Mucosa of descending colon (tissue), 3 donors: ENCODE measurements at places on chromosomes 11 and 22. TPM values are rescaled to one million over a fixed set of nuclear protein-coding genes. Genes with fewer than 3 reads are reported as not detected.

Gene UBQLNL
- total RNA-seq, result 0.34 TPM

Gene C11orf87
- total RNA-seq, result not detected

Gene RHOG
- total RNA-seq, result 62.7 TPM

GRCh38 chr11:110837603-110838002, 125.4 kb upstream of the ARHGAP20 start:
- no peak for DNase-seq

DNA sequence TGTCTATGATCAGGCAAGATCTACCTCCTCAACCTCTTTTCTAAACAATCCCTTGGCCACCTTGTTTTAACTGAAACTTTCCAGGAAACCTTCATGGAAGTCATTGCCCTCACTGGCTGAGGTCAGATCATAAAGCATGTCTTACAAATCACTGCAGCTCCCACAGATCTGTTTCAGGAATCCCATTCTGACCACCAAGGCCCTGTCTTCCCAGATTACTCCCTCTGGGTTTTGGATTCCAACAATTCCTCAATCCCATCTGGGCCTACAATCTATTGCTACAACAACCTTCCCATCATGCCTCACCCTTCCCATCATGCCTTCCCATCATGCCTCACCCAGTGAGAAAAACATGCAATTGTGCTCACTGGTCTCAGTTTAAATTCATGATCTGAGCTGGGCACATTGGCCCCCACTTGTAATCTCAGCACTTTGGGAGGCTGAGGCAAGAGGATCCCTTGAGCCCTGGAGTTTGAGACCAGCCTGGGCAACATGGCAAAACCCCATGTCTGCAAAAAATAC, 15.9 kb downstream of the ADAMTS15 start:
- DNase-seq, result no peak

DNA sequence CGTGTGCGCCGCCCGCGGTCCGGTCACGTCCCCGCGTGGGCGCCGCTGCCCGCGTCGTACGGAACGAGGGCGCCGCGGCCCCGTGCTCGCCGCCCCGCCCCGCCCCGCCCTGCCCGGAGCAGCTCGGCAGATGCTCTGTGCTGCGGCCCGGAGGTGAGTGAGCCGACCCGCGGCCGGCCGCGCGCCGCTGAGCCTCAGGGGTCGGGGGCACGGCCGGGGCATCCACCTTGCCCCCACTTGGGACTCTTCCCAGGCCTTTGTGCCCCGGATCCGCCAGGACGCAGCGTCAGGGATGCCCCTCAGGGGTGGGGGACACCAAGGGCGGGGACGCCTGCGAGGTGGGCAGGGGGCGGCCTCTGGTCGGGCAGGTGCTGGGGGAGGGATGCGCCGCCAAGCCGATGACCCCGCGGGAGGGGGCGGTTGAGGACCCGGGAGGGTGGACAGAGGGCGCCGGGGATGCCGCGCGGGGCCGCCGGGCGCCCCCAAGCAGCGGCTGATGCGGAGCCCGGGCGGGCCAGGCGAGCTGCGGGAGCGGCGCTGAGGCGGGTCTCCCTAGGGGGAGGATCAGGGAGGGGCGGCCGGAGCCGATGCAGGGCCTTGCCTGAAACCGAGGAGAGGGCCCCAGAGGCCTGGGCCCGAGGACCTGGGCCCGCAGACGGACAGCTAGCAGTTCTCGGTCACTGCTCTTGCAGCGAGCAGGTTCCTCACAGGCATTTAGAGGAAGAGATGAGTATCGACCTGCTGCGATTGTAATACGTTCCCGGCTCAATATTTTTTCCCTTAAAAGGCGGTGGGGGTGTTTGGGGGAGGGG, at the start of gene GNAZ:
Gene GNAZ (plus strand): TSS at position 102 of the 812 bp plus-strand sequence. CDS start 25,177 bp downstream, outside the sequence.
- peak; percentile 23 for DNase-seq

GRCh38 chr22:20750461-20751184, 23.3 kb upstream of the SERPIND1 start:
- no peak for DNase-seq

DNA sequence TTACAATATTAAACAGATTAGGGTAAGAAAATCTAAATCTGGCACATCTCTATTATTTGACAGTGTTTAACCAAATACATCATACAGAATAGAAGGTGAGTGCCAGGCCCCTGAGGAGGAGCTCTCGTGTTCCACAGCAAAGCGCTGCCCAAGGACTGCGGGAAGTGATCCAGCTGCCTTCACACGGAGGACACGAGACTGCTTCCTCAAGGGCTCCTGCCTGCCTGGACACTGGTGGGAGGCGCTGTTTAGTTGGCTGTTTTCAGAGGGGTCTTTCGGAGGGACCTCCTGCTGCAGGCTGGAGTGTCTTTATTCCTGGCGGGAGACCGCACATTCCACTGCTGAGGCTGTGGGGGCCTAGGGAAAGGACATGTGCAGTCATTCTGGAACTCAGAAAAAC, 71.1 kb downstream of the NCAPD3 start:
- DNase-seq, result no peak

DNA sequence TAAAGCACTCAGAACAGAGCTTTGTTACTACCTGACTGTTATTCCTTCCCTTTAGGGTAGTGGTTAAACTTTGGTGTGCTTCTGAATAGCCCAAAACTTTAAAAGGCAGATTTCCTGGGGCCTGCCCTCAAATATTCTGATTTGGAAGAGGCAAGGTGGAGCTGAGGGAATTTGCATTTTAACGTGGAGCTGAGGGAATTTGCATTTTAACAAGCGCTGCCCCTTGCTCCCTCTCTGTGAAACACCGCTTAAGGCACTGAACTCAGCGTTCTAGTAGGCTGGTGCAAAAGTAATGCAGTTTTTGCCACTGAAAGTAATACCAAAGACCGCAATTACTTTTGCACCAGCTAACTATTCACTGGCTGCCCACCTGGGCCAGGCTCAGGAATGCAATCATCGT, 35.0 kb downstream of the TPST2 start:
- DNase-seq, result no peak

GRCh38 chr22:50398831-50399648, 55.9 kb downstream of the PPP6R2 start:
- DNase-seq, result peak; percentile 13

DNA sequence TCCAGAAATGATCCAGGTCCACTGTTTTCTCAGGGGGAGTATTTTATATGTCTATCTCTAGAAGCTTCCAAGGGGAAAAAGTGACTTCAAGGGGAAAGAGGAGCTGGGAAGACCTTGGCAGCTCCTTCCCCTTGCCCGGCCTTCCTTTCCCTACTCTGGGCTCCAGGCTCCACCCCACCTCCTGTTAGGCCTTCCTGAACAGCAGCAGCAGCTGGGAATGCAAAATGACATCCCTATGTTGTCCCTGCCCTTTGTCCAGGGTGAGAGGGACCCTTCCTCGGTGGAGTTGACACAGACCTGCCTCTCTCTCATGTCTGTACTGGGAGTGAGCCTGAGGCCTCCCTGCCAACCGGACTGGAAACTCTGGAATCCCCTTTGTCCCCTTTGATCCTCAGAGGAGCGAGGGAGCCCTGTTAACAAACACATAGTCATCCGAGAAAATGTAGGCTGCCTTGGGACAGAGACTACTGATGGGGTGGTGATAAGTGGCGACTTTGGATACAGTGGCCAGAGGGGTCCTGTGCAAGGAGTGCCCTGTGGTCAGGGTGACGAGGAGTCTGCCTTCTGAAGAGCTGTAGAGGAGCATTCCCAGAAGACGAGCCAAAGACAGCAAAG, 9.0 kb upstream of the MALAT1 start:
- DNase-seq, result peak; percentile 55

DNA sequence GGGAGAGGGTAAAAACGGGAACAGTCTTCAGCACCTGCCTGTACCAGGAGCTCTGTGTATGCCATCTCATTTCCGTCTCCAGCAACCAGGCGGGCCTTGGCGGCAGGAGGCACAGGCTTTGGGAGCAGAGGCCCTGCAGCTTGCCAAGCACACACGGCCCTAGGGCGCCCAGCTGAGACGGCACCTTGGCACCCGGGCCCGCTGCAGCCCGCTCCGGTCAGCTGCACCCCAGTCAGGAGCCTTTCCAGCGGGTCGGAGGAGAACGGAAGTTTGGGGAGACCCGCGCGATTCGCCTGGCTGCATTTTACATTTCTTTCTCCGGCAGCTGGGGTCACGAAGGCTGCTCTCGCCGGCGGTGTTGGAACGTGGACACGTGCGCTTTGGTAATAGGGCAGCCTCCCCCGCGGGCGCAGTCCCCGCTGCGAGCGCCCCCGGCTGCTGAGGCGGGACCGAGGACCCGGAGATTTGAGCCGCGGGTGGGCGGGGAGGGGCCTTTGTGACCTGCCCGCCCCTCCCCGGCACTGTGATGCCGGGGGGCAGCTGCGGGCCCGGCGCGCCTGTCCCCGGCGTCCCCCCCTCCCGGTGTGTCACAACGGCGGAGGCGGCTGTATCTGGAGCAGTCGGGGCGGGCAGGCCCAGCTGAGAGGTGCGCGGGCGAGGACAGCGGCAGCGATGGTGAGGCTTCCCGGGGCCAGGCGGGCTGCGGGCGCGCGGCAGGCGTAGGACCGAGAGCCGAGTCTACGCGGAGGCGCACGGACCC, at the start of gene TUBA8:
Gene TUBA8 (plus strand): TSS at position 616 of the 760 bp plus-strand sequence. CDS start 57 bp downstream, at position 673.
- DNase-seq, result no peak

DNA sequence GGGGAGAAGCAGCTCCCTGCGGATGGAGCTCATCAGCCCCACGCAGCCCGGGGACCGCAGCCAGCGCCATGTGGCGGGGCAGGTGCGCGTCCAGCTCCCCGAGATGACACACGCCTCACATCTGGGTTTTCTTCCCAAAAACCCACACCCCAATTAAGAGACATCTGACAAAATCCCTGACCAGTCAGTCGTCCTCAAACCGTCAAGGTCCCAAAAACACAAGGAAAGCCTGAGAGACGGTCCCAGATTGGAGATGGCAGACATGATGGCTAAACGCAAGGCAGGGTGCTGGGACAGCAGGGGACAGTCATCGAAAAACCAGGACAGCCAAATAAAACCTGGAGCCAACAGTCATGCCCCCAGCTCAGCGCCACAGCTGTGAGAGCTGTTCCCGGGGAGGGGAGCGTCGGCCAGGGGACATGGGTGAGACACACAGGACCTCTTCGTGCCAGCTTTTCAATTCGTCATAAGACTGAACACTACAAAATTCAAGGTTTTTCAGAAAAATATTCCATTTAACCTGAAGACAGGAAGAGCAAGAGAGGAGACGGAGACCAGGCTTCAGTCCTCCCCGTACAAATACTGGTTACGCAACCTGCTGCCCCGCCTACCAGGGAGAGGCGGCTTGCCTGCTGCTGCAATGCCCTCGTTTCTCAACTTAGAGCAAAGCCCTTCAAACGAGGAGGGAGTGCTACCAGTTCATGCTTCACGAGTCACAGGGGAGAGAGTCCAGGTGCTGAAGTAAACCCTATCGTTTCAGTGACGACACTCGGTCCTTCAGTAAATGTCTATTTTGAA, 10.5 kb downstream of the TOLLIP start:
- peak; percentile 87 for DNase-seq

DNA sequence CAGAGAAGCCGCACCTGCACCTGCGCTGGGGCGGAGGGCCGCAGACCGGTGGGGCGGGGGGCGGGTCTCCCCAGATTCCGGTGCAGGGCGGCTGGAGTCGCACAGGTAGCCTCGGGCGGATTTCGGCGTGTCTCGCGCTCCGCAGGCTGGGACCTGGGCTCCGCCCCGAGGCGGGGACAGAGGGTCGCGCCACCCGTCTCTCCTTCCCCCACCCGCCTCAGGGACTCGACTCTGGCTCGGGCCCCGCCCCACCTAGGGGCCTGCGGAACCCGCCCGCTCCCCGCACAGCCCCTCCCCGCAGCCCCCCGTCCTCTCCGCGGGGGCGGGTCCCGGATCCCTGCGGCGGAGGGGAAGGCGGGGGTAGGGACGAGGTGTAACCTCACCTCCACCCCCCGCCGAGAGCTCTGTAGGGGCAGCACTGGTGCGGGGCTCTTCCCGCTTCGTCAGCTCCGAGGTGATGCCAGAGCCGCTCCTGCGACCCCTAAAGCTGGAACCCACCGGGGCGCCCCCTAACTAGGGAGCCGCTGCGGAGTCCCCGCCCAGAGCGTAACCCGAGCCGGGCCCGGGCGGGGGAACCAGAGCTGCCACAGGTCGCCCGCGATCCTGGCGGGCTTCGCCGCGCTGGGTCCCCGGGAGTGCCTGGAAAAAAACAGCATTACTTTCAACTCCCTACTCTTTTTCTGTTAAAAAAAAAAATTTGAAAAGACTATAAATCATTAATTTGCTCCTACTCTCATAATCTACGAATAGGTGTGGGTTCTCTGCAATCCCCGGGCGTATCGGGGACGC, at the start of gene SLC29A2:
Gene SLC29A2 (minus strand): TSS at position 134 of the 789 bp plus-strand sequence. CDS start 169 bp downstream, outside the sequence.
- DNase-seq, result peak; percentile 83

DNA sequence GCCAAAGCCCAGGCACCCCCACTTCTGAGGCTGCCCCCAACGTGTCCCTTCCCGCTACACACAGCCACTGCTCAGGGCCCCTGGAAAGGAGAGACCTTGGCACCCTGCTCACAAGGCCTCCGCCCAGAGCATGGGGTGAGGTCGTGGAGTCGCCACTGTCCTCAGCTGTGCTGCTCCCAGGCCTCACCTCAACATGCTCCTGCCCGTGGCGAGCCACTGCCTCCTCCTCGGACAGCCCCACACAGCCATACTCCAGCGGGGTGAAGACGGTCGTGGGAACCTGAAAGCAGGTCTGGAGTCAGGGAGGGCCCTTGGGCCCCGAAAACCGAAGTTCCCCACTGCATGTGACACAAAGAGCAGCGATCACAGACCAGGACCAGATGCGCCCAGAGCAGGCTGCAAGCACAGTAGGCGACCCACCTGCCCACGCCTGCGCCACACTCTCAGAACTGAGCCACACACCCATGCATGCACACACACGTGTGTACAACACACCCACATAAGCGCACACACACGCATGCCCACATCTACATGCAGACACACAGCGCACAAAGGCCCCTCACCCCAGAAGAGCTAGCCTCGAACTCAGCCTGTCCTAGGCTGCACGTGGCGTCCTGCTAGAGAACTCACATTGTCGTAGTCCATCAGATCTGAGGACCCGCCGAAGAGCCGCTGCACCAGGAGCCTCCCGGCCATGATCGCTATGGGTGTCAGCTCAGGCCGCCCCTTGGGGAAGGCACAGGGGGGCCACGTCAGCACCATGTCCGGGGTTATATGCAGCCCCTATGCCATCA, 25.5 kb upstream of the GNB1L start:
- DNase-seq, result no peak

DNA sequence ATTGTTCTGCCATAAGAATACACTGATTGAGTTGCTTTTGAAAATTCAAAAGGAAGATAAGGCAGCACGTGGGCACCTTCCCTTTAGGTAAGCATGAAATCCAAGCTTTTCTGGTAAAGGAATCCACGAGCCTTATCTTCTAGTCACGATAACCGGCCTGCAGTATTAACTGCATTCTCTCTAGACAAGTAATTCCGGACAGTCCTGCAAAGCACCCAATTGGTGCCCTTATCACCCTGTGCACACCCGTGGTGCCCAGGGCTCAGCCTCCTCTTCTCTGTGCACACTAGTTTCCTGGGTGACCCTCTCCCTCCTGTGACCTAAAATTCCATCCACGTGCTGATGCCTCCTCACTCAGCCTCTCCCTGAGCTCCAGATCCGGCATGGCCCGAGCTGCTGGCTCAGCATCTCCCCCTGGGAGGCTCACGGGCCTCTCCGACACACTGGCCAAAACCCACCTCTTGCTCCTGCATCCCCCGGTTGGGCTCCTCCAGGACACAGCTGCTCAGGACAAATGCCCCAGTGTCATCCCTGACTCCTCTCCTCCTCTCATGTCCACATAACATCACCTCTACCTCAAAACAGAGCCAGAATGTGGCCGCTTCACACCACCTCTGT, 63.7 kb downstream of the PACSIN2 start:
- no peak for DNase-seq

GRCh38 chr22:31631436-31631835, 30.6 kb downstream of the PISD start:
- peak; percentile 47 for DNase-seq

- no peak for DNase-seq
Measured at GRCh38 chr11:14346303-14346955, 12.6 kb downstream of the RRAS2 start.
